ENCODE measurements at places on chromosomes 3 and 15. TPM values are rescaled to one million over a fixed set of nuclear protein-coding genes. Genes with fewer than 3 reads are reported as not detected.

The TYRO3 gene
- total RNA-seq = 34.0 TPM

The CTXN2 gene
- not detected for total RNA-seq

The ISLR2 gene
- total RNA-seq = 0.19 TPM

The SNUPN gene
- 17.0 TPM for total RNA-seq

The PIGZ gene
- 0.54 TPM for total RNA-seq

The ERICH6 gene
- total RNA-seq = 0.09 TPM

The CHRD gene
- 3.4 TPM for total RNA-seq

The COL6A5 gene
- 0.05 TPM for total RNA-seq

The MCF2L2 gene
- total RNA-seq = 0.89 TPM

The EPB42 gene
- not detected for total RNA-seq

The CLDN18 gene
- not detected for total RNA-seq

The NRG4 gene
- total RNA-seq = 0.18 TPM

The SV2B gene
- not detected for total RNA-seq

The IL16 gene
- total RNA-seq = 0.36 TPM

The DTWD1 gene
- 21.1 TPM for total RNA-seq

The GNAT1 gene
- total RNA-seq = not detected

The CCR3 gene
- total RNA-seq = not detected

The GMNC gene
- total RNA-seq = 0.62 TPM

The USP13 gene
- total RNA-seq = 7.4 TPM

The CHRNA7 gene
- total RNA-seq = 1.5 TPM

The EPHA6 gene
- 0.99 TPM for total RNA-seq

The SERP1 gene
- total RNA-seq = 131 TPM

The EPHA3 gene
- 5.0 TPM for total RNA-seq

The TMPRSS7 gene
- not detected for total RNA-seq

The EIF3J gene
- 131 TPM for total RNA-seq

The PLA2G4E gene
- not detected for total RNA-seq

The MESP2 gene
- total RNA-seq = not detected

The SOX14 gene
- not detected for total RNA-seq

The FSIP1 gene
- total RNA-seq = 0.84 TPM

The MASP1 gene
- 0.62 TPM for total RNA-seq

The OSBPL10 gene
- 51.3 TPM for total RNA-seq

The MYLK gene
- 53.6 TPM for total RNA-seq

The PRSS50 gene
- total RNA-seq = not detected

The RHO gene
- total RNA-seq = not detected

The ACKR2 gene
- 2.1 TPM for total RNA-seq

The TUSC7 gene
- total RNA-seq = not detected

The CLDN16 gene
- total RNA-seq = 0.50 TPM

The CPNE4 gene
- 1.9 TPM for total RNA-seq

The CDHR4 gene
- not detected for total RNA-seq

All from astrocyte (in vitro differentiated cells and primary cell).